ENCODE measurements at places on chromosomes 16 and 17.
A peak's percentile ranks its signal among the peaks of the same experiment; 100 is the strongest.

GRCh38 chr17:53819956-53820355 lies 2.8 kb upstream of the KIF2B start:
- no peak for DNase-seq

GRCh38 chr16:75198135-75198600 lies 8.8 kb downstream of the CTRB2 start:
- DNase-seq = peak; percentile 73

DNA sequence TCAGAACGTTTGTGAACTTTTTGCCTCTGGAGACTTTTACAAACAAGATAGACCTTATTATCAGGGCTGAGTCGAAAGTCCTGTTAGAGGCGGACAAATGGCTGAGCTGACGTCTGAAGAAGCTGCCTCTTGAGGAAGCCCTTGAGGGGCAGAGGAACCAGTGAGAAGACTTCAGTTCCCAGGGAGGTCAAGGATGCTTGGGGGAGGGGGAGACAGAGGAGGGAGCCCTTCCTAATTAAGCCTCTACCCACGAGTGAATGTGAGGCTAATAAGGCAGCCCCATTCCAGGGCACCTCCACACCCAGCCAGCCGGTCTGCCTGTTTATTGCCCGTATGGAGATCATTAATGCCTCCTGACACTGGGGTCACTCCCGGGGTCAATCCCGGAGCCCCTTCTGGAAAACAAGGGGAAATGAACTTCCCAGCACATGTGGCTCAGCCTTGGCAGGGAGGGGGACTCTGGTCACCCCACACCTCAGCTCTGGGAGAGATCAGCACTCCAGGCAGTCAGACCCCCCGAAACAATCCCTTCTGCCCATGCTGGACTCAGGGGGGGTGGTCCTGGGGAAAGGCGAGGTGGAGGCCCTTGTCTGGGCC lies 9.2 kb upstream of the TBX4 start:
- DNase-seq = peak; percentile 40

DNA sequence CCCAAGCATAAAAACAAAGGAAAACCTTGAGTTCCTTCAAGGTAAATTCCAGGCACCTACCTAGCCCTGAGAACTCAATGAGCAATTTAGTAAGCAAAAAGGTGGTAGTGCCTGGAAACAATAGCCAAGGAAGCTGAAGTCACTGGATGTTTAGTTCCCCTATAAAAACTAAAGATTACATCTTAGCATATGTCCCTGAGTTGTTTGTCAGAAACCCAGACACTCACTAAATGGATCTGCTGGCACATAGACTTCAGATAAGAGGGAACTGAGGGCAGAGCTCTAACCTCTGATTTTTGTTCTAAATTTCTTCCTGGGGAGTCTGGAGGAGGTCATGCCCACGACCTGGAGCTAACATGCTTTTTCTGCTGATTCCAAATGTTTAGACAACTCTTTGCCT lies 532.8 kb upstream of the SALL1 start:
- DNase-seq = no peak

DNA sequence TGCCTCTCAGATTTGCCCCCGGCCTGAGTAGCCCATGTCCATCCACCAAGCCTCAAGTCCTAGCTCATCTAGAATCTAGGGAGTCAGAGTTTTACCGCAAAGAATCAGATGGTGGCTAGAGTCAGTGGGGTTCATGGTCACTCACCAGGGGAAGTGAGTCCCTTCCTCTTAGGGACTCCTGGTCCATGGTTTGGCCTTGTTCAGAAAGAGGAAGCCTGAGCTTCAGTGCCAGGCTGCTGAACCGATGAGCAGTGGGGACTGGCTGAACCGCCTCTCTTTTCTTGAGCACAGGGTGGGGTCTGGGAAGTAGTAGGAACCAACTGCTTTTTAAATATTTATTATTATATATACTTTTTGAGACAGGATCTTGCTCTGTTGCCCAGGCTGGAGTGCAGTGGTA lies 160.3 kb downstream of the NTN1 start:
- DNase-seq = no peak

DNA sequence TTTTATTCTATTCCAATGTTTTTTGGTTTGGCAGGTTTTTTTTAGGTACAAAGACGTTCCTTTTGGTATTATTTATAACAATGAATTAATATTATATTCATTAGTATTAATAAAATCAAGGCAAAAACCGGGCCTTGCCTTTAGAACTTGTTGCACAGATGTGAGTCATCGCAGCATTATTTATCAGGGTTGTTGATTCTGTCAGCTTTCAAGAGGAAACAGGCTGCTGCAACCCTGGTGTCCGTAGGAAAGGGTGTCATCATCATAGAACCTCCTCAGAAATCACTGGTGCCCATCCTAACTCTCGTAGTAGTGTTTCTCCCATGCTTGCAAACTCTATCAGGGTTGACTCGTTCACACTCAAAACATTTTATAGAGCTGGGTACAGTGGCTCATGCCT lies 10.2 kb upstream of the LRRC37B start:
- DNase-seq = no peak

- DNase-seq = no peak
Measured at GRCh38 chr17:62692721-62693431, 65.4 kb downstream of the MRC2 start.

- no peak for DNase-seq
Measured at GRCh38 chr16:20844588-20844987, 38.3 kb downstream of the REXO5 start.

- DNase-seq = no peak
Measured at GRCh38 chr17:73785496-73785895, 141.3 kb upstream of the SDK2 start.

- no peak for DNase-seq
Measured at GRCh38 chr16:54816471-54816870, 114.2 kb upstream of the IRX5 start.

DNA sequence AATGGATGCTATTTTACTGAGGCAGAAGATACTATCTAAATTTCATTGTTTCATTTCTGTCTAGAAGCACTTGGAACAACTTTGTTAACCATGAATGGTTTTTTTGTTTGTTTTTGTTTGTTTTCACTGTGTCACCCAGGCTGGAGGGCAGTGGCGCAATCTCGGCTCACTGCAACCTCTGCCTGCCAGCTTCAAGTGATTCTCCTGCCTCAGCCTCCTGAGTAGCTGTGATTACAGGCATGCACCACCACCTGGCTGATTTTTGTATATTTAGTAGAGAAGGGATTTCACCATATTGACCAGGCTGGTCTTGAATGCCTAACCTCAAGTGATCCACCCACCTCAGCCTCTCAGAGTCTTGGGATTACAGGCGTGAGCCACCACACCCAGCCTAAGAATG lies 40.5 kb downstream of the ABHD15 start:
- DNase-seq = no peak

DNA sequence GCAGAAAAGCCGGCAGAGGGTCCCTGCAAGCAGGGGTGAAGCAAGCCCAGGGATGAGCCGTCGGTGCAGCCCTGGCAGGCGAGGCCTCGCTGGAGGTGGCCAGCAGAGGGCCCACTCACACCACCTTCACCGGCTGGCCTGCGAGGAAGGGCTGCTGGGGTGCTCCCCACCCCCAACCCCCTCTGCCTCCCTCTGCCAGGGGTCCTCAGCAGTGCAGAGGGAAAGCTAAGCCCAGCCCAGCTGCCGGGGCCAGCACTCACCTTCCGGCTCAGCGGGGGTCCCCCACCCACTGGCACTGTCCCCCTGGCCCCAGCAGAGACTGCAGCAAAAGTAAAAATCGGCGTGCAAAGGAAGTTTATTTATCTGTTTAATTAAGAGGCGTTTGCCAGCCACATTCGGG lies 113.4 kb downstream of the ENGASE start:
- DNase-seq = no peak

- DNase-seq = no peak
Measured at GRCh38 chr16:56321571-56321970, 103.8 kb downstream of the AMFR start.

DNA sequence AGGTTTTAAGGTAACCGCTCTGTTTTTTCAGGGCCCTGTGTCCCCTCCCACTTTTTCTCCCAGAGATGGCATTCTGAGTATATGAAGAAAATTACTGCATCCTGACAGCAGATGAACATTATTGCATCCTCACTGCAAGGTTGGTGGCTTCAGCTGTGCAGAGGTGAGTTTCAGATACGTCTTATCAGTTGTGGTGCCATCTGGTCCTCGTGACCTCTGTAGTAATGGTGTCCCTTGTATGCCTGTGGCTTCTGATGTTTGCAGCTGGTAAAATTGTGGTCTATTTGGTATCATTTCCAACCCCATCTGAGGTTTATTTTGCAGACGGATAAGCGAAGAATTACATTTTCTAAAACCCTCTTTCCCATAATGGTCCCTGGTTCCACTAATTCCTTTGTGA lies 417.0 kb downstream of the HS3ST3B1 start:
- no peak for DNase-seq

- DNase-seq = no peak
Measured at GRCh38 chr17:6526362-6527152, 29.8 kb downstream of the PITPNM3 start.

Data from SK-N-DZ (cell line).